ENCODE measurements at places on chromosomes 7 and 10.

GRCh38 chr10:69952821-69953221 lies 99.8 kb upstream of the MACROH2A2 start:
- no peak for DNase-seq

GRCh38 chr10:125462845-125463244 lies 220.1 kb downstream of the TEX36 start:
- no peak for DNase-seq

GRCh38 chr7:66886152-66886551 lies 34.9 kb upstream of the TMEM248 start:
- no peak for DNase-seq

GRCh38 chr7:116940689-116941370 lies 12.5 kb upstream of the ST7 start:
- DNase-seq: no peak

- DNase-seq: no peak
Observed at GRCh38 chr7:25844102-25844870, 307.7 kb upstream of the NFE2L3 start.

DNA sequence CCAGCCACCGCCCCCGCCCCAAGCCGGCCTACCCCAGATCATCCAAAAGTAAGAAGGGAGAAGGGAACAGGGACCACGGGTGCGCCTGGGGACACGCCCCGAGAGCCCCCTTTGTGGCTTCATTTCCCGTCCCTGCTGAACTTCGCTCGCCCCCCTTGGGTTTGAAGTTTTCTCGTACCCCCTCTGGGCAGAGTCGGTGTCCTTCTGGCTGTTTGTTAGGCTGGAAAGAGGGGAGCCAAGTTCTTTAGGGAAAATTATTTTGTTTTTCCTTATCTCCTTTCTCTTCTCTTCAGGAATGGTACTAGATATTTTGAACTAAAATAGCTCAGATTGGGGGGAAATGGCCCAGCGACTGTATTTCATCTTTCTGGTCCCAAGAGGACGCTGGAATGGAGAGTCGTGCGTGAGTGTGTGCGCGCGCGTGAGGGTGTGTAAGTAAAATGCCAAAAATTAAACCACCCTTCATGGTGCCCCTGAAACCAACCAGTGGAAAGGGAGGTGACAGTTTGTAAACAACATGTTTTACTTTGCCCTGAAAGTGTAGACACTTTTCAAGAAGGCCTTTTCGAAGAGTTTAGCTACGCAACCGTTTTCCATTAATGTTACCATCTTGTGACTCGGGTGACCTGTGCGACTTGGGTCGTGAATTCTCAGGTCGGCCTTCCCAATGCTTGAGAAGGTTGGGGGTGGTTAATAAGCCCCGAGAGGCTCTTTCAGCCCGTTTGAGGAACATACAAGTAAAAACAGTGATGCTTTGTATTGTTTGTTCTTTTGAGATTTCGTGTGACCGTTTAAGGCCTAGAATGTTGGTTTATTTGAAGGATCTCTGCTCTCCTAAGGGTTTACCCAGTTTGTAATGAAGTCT lies 694 bp downstream of the RBM20 start:
- no peak for DNase-seq

DNA sequence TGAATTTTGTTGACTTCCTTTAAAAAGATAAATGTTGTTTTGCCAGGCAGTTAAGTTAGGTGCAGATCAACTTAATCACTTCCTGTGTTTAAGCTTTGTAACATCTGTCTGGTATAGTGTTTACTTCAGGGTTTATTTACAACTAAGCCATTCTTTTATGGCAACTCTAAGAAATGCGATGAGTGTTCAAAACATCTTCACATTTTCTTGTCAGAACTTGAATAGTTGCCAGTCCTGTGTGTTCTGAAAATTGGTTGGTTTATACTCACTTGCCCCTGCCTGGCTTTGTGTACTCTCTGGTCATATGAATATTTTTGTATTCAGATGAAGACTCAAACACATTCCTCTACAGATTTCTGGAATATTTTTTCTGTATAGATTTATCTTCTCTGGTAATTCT lies 327.2 kb downstream of the MDFIC start:
- no peak for DNase-seq

- DNase-seq: no peak
Observed at GRCh38 chr10:109939315-109939961, 16.1 kb upstream of the XPNPEP1 start.
